ENCODE measurements at places on chromosomes 12 and 14.
A peak's percentile ranks its signal among the peaks of the same experiment; 100 is the strongest.

DNA sequence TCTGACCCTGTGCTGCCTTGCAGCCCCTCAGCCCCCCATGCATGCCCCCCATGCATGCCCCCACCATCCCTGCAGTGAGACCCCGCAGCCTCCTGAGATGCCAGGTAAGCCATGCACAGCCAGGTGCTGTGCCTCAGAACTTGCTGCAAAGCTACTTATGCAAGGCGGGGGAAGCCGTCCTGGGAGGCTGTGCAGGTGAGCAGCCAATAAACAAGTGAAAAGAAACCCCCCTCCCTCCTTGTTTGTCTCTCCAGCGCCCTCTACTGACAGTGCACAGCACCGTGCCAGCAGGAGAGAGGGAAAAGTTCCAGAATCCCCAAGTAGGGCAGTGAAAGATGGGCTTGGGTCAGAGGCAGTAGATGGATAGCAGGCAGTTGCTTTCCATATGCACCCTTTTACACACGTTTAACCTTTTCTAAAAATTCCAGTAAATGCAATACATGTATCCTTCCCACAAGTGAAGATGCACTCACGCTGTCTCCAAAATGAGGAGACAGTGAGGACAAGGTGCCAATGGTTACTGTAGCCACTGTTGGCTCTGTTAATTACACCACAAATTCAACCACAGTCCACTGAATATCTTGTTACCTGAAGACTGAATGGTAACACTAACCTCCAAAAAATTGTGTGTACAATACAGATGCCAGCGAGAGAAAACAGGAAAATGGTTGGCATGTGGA is 18.0 kb downstream of the TNFAIP2 start:
- peak; percentile 82 for DNase-seq

DNA sequence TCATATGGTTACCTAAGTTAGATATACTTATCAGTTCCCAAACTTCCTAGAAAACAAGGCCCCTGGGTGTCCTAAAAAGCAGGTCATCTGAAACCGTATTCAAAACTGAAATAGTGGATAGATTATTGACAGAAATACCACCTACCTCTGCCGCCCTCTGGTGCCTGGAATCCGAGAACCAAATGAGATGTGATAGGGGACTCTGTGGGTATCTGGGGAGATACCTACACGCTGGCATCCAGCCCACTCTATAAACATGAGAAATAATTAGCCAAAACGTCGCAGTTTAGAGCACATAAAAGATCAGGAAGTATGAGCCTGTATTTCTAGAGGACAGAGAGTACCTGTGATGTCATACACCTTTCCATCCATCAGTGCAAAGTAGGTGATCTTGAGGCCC is 4.4 kb downstream of the ORMDL2 start:
- no peak for DNase-seq

DNA sequence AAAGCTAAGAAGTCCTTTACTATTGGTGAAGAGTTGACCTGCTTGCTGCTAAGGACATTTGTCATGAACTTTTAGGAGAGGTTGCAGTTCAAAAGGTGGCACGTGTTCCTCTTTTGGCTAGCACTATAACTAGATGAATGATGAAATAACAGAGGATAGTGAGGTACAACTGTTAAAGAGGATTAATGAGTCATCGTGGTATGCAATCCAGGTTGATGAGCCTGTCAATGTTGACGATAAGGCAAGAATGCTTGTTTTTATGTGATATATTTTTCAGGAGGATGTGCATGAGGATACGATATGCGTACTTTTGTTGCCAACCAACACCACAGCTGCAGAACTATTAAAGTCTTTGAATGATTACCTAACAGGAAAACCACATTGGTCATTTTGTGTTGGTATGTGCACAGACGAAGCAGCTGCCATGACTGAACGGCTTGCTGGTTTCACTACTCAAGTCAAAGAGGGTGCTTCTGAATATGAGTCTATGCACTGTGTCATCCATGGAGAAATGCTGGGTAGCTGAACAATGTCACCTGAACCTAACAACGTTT is 10.6 kb downstream of the CEP128 start:
- DNase-seq, result peak; percentile 15

DNA sequence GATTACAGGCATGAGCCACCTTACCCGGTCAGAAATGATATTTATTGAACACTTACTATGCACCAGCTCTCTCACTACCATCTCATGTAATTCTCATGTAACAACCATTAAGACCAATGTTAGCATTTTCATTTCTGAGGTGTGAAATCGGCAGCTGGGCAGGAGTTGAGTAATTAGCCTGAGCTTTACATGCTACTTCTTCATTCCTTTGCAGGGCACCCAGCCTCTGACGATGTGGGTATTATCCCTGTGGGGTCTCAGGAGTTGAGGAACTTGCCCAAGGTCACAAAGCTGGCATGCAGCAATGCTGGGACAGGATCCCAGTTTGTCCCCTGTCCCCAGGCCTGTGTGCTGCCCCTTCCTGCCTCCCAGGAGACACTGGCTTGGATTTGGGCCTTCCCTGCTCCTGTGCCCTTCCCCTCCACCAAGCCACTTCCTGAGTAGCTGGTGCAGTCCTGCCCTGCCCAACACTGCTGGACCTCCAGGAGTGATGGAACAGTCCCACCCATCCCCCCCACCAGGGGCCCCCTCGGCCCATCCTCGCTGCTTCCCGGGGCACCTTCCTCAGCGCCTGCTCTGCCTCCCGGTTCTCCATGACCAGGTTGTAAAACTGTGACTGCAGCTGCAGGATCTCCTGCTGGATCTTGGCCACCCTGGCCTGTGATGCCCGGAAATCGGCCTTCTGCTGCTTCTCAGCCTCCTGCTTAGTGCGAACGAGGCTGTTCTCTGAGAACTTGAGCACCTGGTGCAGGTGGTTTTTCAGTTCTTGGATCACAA is 14.7 kb downstream of the RITA1 start:
- no peak for DNase-seq

DNA sequence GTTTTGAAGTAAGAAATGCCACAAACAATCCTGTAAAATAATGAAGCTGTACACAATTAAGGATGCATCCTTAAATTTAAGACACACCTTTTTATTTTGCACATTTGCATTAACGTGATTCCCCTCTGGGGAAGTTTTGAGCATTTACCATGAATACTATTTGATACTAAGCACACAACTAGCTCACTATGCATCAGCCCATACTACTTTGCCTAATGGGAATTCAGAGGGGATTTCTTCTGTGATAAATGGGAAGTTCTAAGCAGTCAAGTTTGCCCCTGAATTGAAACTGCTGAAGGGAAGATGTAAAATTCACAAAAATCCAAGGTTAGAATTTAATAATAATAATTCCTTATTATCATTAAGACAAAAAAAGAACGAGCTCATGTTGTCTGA is 27.4 kb downstream of the SINHCAF start:
- no peak for DNase-seq

DNA sequence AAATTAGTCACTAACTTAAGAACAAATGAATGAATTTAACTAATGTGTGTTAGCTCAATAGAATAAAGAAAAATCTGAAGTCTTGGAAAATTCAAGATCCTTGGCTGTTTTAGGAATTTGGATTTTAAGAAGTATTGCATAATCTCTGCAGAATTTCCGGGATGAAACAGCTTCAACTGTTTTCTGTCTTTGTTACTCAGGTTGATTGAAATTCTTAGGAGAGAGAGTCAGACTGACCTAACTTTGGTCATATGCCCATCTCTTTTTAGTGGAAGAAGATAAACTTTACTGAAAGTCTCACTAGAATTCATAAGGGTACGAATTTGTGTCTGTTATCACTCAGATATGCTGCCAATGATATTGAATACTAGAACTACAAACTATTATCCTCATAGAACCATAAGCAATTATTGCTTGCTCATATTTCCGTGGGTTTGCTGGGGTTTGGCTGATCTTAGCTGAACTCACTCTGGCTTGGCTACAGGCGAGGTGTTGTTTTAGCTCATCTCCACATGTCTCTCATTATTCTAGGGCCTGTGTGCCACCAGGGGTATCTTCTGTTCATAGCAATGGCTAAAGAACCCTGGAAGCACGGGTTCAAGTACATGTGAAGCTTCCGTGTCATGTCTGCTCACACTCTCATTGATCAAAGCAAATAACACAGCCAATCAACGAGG is 257.4 kb upstream of the NOVA1 start:
- no peak for DNase-seq

GRCh38 chr14:64912261-64912660 is 2.0 kb upstream of the CHURC1 start:
- no peak for DNase-seq

DNA sequence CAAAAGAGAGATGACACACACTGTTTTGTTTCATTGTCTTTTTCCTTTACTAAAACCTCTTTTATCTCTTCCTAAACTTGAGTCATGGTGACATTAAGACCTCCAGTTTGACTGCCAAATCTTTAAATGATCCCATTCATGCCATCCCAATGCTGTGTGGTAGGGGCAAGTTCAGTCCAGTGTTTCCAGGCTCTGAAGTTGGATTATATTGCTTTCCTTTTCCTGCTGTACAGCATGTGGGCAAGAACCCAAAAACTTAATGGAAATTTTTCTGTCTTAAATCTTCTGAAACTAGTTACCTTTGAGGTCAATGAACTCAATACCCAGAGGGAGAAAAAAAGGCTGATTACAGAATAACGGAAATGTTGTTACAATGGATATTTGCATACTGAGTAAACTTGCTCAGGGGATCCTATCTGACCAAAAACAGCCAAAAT is 187.1 kb upstream of the FAR2 start:
- no peak for DNase-seq

GRCh38 chr12:64147875-64148274 is 74.2 kb downstream of the KICS2 start:
- no peak for DNase-seq

DNA sequence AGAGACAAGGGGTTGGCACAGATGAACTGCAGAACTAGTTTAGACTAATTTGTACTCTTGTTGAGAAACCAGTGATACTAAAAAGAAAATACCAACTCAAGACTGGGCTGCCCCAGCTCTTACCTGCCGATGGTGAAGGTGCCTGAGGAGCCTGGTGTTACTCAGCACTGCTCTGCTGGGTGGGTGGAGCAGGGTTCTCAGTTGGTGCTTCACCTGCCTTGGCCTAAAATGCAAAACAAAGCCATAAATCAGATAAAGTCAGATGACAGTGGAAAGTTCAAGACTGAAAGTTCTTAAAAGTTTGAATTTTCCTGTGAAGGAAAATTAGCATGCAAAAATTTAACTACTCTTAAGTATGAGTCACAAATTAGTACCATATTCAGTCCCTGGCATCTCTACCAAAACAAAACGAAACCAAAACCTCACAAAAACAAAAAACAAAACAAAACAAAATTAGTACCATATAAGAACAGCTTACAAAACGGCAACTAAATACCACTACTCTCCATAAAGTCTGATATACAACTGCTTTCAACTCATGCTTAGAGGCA is 21.9 kb downstream of the YBX3 start:
- DNase-seq, result no peak

GRCh38 chr14:80213602-80214001 is 2.3 kb upstream of the DIO2 start:
- DNase-seq, result no peak

GRCh38 chr12:53187145-53187899 is 6.6 kb upstream of the CSAD start:
- DNase-seq, result no peak

DNA sequence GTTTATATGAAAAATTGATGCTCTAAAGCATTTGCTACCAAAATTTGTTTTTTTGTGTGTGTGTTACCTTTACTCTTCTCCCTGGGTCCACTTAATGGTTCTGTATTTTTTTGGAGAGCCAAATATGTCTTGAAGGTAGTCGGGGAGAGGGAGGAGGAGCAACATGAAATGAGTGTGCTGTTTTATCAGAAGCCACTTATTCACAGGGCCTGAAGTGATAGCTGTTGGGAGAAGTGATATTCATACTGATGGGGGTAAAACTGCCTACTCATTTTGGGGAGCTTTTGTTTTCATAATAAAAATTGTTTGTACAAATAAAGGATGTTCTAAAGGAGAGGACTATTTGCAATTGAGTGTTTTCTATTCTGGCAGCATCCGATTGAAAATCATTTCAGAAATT is 29.2 kb downstream of the CRADD start:
- no peak for DNase-seq

DNA sequence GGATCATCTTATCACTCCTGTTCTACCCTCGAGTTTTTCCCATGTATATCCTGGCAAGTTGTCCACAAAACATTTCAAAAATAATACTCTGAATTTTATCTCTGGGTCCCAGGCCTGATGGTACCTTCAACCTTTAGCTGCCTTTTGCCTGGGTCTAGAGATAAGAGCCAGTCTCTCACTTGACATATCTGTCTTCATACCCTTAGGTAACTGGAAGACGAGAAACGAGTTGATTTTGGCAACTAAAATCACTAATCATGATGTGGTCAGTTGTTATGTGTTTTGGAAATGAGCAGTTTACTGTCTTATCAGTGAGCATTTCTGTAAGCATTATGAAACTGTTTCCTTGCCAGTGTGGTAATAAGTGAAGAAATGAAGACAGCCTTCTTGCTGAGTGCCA is 6.3 kb downstream of the RNF10 start:
- DNase-seq, result no peak

GRCh38 chr14:75747899-75748298 is 86.9 kb downstream of the TTLL5 start:
- DNase-seq, result no peak

DNA sequence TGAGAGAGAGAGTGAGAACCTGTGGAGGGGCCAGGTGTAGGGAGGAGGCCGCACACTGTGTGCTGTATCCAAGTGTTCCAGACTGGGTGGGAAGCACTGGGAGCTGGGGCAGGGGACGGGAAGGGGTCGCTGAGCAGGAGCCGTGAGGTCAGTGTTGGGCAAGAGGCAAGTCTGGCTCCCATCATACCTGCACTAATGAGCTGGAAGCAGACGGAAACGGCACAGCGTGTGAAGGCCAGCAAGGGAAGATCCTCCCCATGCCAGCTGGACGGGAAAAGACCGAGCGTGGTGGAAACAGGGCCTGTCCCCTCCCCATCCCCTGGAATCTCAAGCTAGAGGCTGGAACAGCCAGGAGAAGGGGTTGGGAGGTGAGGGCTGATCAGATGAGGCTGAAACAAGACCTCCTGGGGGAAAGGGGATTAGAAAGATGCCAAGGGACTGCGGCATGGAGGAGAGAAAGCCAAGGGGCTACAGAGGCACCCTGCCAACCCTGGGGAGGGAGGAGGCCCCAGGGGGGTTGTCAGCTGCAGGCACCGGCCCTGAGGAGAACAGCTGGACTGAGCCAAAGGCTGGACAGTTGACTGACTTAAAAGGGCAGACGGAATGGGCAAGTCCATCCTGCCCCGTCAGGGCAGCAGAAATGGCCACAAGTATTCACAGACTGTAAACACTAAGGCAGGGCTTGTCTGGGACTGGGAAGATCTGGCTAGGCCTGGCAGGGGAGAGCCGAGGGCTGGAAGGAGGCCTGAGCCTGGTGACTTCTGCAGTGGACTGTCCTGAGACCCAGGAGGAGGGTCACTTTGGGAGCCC is 19.0 kb upstream of the LTBP2 start:
- DNase-seq, result no peak

GRCh38 chr14:58620011-58620410 is 17.8 kb upstream of the DACT1 start:
- DNase-seq, result no peak

GRCh38 chr12:20487519-20487918 is 119.2 kb downstream of the PDE3A start:
- DNase-seq, result no peak

All from DMS79 treated with DMSO at 0.1 percent for 48 hours (cell line).